ENCODE measurements at places on chromosomes 3 and 15.

- DNase-seq: no peak
Measured at GRCh38 chr3:188937389-188937788, 234.4 kb upstream of the TPRG1 start.

DNA sequence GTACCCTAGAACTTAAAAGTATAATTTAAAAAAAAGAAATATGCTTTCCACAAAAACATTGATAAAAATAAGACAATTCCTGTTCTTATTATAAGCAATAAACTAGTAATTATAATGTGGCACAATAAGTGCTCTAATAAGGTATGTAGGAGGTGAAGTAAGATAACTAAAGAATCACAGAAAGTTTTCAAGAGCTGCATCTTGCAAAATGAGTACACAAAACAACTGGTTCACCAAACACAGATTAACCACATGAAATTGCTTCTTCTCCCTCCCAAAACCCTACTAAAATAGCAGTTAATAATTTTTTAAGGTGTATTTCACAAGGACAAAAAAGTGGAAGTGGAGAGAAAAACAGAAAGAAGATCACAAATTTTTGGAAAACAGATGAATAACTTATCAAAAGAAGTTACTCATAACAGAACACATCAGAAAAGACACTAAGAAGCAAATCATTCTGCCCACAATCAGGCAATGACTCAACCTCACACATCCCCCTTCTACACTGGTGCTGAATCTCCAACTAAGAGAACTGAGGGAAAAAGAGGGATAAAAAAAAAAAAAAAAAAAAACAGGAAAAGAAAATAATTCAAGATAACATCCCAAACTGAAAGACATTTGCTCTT, 64.2 kb downstream of the TBC1D5 start:
- DNase-seq: no peak

- DNase-seq: no peak
Measured at GRCh38 chr3:143697975-143698374, 150.3 kb downstream of the SLC9A9 start.

GRCh38 chr3:62374341-62375218, 1.2 kb upstream of the FEZF2 start:
- no peak for DNase-seq

GRCh38 chr3:196184881-196185280, 26.3 kb downstream of the ZDHHC19 start:
- no peak for DNase-seq

DNA sequence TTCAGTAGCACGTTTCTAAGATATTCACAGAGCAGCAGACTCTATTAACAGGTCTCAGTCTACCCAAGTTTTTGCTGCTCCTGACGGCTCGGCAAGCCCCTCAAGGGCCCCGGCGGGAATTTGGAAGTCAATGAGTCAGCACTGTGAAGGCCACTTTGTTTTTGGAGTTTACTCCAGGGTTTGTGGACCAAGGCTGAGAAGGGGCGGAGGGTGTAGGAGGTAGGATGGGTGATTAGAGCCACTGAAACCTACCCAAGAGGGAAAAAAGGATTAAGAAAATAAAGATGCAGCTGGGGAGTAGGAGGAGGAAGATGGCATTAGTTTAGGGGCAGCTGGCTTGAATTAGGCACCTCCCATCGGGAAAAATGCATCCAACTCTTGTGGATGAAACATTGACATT, 87.6 kb downstream of the BDH1 start:
- no peak for DNase-seq

- DNase-seq: no peak
Measured at GRCh38 chr15:65068403-65068788, 605 bp upstream of the RASL12 start.

DNA sequence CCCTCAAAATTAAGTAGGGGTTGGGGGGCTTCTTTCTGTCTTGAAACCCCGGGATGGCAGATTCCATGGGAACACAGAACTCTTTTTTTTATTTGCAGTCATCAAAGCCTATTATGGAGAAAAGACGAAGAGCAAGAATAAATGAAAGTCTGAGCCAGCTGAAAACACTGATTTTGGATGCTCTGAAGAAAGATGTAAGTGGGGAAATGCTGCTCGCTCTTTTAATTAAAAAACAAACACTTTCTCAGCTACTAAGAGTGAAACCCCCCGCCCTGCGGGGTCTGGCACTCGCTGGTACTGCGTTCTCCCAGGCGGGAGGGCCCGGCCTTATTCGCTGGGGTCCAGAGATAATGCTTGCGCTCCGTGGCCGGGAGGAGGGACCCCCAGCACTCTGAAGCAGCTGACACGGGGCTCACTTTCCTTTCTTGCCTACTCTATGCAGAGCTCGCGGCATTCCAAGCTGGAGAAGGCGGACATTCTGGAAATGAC, 615 bp downstream of the HES1 start:
- DNase-seq: no peak

DNA sequence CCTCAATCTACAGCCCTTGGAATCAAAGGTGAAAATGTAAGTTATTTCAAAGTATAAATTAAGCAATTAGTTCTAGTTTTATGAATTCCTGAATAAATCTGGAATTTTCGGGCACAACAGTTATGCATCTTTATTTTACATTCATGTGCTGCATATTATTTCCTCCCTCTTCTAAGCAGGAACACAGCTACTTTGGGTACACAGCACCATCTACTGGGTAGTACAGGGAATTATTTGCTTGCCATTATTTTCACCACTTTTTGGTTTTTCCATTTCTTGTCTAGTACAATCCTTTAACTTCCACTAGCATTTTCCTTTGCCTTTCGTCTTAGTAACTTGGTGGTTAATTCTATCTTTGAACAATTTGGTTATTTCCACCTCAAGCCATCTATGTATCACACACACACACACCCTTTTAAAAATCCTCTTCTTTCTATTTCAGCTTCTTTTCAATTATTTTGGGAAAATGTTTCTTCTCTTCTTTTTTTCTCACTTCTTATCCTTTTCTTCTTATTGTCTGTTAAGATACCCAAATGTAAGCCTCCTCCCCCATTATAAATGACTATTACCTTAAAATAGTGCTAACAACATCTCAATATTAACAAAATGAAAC, 451.0 kb downstream of the MFSD1 start:
- DNase-seq: no peak

DNA sequence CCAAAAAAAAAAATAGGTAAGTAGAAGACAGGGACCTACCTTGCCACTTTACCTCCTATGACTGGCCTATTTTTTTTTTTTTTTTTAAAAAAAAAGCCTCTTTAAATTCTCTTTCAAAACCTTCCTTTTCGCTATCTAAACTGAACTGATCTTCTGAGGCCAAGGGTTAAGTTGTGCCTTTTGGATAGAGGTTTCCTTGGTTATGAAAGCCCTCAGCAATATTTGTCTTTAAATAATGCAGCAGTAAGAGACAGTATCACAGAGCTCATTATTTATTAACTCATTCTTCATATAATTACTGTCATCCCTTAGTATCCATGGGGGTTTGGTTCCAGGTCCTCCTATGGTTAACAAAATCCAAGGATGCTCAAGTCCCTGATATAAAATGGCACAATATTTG, 9.0 kb downstream of the MIX23 start:
- DNase-seq: no peak
